Stimulated activated CD4-positive, alpha-beta T cell treated with anti-CD3 and anti-CD28 coated beads, Interleukin-15, amount 100 ng/mL, for 1 hour (primary cell): ENCODE measurements at places on chromosomes 3 and 15.

DNA sequence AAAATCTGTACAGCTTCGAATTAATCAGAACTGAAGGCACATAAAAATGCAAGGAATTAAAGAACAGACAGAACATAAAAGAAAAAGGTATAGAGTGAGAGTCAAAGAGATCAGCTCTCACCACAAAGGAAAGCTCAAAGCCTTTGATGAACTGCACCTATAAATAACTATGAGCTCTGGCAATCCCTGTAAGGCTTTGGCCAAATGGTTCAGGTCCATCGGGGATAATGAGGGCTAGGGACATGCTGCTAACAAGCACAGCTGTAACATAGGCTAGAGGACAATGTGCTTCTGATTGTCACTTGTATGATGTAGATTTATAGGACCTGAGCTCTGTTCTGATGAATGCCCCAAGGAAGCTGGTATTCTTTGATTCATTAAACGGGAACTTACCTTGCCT is 113.9 kb upstream of the MRPL3 start:
- no peak for DNase-seq

GRCh38 chr15:55909036-55909811 is 84.2 kb downstream of the NEDD4 start:
- DNase-seq: no peak

DNA sequence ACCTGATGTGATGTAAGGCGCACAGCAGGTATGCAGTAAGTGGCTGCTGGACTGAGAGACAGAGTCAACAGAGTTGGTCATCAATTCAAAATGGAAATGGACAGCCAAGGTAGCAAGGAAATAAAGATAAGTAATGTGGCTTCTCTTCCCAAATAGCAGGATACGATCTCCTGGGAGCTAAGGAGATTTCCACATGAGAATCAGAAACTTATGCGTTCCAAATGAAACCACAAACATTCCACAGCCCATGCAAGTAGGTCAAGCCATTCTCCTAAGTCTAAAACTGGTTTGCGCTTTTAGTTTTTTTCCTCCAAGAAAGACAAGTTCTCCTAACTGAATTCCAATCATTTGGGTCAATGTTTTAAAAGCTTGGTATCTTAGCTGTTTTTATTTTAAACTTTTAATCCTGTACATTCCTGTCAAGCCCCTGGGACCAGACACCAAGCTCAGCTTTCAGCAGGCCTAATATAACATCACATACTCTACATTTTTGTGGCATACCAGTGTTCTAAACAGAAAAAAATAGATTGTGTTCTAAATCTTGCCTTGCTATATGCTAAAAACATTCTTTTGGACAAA is 73.7 kb upstream of the TSPAN3 start:
- DNase-seq: no peak

DNA sequence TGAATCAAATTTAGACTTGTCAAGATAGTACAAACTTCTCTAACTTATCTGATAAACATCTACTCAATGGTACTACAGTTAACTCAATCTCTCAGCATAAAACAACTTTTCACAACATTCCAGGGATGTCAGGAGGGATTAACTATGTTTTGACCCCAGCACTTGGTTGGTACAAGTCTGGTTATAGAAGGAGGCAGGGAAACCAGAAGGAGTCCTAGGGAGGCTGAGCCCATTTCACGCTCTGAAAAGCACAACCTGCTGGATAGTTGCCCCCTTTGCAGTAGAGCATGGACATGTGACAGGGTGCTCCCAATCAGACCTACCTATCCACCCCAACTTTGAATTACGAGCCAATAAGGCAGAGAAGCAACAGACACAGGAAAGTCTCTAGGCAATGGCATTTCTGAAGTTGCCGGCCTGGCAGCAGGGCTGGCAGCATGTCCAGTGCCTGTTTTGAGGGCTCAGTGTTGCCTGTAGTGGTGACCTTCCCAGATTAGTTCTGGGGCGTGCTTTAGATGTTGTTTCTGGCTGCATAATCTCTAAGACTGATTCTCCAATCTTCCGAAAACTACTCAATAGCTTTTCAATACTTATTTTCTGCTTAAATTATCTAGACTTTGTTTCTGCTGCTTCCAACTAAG is 8.2 kb downstream of the ANKUB1 start:
- DNase-seq: no peak

- DNase-seq: no peak
Measured at GRCh38 chr15:101264011-101264410, 12.2 kb upstream of the CHSY1 start.

- no peak for DNase-seq
Measured at GRCh38 chr3:142424754-142425153, 23.1 kb downstream of the XRN1 start.

- no peak for DNase-seq
Measured at GRCh38 chr3:33007776-33008175, 56.3 kb downstream of the CCR4 start.

GRCh38 chr15:31254431-31255175 is 72.0 kb upstream of the KLF13 start:
- no peak for DNase-seq

- DNase-seq: no peak
Measured at GRCh38 chr3:88151358-88151757, 1.6 kb downstream of the C3orf38 start.

DNA sequence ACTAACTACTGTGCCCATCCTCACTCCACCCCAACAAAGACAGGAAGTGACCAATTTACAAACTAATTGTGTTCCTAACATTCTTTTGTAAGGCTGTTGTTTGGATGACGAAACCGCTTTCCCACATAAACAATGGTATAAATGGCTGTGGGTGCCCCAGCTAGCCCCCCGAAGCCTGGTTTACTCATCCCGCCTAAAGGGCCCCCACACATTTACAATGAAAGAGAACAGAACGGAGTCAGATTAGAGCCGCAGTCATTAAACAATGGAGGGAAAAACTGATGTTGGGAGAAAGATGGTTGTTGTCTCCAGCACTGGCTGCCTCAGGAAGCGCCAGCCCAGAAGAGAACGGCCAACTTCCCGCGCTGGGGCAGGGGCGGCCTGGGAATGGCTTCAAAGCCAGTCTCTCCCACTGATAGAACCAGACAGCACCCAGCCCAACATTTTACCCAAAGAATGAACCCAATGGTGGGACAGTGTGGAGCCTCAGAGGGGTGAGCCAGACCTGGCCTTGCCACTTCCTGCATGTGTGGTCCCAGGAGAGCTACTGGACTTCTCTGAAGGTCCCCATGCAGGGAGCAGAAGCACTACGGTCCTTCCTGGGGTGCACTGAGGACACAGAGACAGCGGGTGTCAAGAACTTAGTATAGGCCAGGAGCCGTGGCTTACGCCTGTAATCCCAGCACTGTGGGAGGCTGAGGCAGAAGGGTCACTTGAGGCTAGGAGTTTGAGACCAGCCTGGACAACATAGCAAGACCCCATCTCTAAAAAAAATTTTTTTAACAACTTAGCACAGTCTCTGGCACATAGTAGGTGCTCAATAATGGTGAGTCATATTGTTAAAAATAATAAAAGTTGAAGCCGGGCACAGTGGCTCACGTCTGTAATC is 75.8 kb upstream of the GATA2 start:
- DNase-seq: no peak

DNA sequence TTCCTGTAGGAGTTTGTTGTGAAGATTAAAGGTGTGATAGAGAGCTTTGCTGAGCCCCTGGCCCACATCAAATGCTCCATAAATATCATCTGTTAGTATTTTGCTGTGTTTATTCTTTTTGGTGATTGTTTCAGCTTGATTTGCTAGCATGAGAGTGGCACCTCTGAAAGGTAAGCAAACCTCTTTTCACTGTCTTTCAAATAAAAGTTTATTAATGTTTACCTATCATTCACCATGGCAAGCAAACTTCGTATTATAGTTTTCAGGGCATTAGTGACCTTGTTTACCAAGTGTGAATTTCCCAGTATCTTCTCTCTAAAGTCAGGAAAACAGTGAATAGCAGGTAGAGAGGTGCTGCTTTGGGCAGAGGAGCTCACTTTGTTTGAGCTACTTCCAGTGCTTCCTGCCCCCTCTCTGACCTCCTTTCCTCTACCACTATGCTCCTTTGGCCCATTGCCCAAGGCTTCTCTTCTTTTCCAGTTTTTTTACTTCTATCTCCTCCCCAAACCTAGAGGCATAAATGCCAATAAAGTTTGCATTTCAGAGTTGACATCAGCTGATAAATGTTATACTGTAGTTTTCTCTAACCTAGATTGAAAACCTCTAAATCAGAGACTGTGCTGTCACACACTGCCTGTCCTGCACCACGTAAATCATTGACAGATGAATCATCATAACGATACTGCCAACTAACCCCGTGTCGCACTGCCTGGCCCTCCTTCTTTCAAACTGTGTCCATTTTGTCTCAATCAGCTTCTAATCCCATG is 569.0 kb downstream of the TUSC7 start:
- DNase-seq: no peak

DNA sequence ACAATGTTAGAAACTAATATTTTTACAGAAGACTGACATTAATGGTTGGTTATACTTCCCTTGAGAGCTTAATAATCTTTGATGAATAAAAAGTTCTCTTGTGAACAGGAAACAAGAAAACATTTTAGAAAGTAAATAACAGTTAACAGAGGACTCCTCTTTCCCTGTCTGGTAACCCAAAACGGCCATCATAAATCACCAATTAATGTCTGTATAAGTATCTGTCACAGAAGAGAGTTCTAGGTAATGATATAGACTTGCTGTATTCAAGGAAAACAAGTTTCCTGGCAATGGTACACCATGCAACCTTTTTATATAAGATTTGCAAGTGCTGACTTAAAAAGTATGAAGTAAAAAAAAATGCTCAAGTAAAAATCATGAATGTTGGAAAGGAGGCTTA is 426.7 kb downstream of the SOX2 start:
- DNase-seq: no peak

- DNase-seq: no peak
Measured at GRCh38 chr3:169118666-169119370, 544.7 kb downstream of the MECOM start.
